AG09309 (cell line): ENCODE measurements at places on chromosomes 16 and 17.

GRCh38 chr17:58088624-58089023, 5.4 kb downstream of the DYNLL2 start:
- DNase-seq: no peak

GRCh38 chr17:36728030-36728991, 126.9 kb downstream of the MRM1 start:
- no peak for DNase-seq

GRCh38 chr17:16428098-16428882, 12.9 kb downstream of the TRPV2 start:
- no peak for DNase-seq

DNA sequence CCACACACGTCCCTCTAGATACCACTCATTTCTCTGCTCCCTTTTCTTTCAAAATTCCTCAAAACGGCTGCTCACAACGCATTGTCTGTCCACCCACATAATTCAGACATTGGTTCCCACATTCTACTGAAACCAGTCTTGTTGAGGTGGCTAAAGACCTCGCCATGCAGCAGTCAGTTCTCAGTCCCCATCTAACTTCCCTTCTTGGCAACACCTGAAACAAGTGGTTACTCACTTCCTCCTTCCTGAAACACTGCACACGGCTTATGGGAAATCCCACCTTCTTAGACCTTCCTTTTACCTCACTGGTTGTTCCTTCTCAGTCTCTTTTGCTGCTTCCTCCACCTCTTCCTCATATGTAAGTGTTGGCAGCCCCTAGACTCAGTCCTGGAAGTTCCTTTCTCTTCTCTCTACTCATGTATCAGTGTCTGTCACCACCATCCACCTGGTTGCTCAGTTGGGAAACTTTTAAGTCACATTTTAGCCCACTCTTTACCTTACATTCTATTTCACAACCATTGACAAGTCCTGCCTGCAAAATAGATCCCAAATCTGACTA, 277.1 kb downstream of the CEP112 start:
- no peak for DNase-seq

- no peak for DNase-seq
Measured at GRCh38 chr16:1012722-1013592, 31.4 kb downstream of the SOX8 start.

DNA sequence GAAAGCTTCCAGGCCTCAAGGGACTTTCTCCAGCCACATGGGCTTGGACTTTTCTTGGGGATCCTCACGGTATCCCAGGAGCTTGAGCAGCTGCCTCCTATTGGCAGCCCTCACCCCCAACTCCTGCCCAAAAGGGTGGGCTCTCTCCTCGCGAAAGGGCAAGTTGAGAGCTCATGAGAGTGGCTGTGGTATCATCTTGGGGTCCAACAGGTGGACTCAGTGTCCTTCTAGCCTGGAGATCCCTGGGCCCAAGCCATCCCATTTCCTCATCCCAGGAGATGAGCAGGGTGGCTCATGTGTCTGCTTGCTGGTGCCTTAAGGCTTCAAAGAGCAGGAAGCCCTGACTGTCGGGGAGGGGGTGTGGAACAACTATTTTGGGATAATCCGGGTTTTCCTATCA, 17.7 kb downstream of the TBX4 start:
- no peak for DNase-seq

DNA sequence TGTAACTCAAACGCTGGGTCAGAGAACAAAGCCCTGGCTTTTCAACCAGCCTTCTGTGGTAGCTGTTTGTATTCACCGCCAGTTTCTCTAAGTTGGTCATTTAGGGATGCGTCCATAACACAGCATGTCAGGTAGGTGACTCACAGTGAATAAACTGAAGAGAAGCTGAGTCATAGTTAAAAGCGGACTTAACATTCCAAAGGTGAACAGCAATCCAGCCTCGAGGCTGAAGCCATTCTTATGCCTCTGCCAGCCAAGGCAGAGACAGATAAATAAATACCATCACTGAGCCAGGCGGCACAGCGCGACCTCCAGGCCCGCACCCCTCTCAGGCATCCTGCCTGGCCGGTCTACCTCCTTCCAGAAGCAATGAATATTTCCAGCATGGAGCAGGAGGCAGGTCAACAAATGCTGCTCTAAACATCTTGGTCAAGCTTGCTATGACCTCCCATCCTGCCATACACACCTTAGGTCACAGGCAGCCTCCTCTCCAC, 12.4 kb upstream of the CACNG4 start:
- peak; percentile 75 for DNase-seq

- no peak for DNase-seq
Measured at GRCh38 chr16:88703486-88704309, 2.5 kb downstream of the RNF166 start.

GRCh38 chr16:66906916-66907836, 11.5 kb downstream of the CDH16 start:
- no peak for DNase-seq

- no peak for DNase-seq
Measured at GRCh38 chr17:82199496-82199895, 13.1 kb downstream of the CCDC57 start.

DNA sequence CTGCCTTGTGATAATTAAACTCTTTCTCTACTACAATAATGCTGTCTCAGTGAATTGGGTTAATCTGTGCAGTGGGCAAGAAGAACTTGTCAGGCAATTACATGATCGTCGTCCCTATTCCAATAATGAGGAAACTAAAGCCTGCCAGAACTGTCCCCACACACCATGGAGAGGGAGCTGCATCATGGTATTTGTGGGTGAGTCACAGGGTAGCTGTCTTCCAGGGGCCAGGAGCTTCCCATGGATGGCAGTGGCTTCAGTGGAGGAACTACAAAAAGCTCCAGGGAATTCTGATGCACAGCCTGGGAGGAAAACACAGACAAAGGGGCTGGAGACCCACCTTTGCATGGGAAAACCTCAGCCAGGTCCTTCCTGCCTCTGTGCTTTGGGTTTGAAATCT, 83.3 kb upstream of the C16orf82 start:
- no peak for DNase-seq

DNA sequence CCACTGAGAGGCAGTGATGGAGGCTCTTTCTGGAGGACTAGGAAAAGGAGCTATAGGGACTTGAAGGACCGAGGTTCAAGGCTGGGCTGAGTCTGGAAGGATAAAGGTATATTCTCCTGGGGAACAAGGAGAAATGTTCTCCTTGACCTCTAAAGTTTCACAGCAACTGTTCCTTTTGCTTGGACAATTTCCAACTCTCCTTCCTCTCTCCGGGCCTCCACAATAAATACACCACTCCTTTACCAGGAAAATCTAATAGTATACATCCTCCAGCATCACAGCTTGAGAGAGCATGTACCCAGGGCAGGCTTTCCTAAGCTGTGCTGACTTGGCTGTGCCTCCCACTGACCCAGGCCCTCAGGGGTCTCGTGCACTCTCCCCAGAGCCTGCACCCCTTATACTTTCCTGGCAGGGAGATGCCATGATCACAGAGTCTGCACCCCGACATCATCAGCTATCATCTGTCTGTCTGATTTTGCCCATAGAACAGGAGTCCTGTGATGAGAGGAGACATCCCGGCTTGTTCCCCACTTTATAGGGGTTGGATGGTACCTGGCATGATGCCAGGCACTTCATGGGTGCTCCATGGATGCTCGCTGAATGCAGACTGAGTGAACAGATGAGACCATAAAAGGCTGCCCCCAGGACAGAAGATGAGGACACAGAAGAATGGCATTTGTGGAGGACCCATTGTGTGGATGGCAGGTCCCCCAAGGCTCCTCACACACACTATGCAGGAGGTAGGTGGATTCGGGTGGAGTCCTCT, 582.6 kb upstream of the CDH5 start:
- no peak for DNase-seq

DNA sequence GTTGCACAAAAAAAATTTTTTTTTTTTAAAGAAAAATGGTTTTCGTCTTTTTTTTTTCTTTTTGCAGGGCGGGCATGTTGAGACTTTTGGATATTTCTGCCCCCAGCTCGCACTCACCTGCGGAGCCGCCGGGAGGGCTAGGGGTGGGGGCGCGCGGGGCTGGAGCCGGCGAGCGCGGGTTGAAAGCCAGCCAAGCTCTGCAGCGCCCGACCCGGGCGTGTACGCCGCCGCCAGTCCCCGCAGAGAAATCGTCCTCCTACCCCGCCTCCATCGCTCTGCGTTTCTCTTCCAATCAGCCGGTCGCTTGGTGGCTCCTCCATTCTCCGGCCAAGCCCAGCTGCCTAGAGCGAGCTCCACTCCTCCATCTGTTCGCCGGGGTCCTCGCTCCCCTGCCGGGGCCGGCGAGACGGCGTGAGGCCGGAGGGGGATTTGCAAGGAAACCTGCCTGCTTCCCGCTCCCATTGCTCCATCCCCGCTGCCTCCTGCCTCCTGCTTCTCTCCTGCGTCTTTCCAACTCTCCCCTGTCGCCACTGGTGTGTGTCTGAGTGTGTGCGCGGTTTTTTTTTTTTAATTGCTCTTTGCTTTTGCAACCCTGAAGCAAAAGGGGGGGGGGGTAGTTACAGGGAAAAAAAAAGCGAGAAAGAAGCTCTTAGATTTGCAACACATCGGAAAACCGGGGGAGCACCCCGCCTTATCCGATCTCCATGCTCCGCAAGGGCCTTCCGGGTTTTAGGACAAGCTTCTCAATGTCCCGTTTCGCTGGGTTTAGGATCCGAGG, 1.8 kb upstream of the UBTF start:
- DNase-seq: no peak

DNA sequence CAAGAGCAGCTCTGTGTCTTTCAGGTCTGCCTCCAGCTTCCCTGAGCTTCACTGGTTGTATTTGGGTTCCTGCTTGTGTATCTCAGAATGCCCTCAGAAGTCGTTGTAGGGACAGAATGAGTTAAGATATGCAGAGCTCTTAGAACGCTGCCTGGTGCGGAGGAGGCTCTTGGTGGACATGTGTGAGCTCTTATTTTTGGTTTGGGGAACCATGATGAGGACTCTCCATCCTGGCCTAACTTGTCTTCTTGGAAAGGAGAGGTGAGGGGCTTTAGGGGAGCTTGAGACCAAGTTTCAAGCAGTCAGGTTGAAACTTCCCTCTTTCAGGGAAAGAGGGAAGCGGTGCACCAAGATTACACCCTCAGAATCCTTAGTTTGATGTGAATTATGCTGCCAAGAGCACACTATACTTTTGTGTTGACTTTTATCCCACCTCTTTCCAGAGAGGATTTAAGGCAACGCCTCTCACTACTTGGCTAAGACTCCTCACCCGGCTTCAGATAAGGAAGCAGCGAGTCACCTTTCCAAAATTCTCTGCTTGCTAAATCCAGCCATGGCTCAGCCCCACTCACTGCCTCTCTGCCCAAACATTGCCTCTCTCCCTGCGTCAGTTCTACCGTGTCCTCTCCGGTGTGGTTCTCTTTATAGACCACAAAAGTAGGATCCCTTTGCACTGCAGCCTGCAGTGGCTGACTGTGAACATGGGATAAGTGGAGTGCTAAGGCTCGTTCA, 12.7 kb downstream of the CDK5RAP3 start:
- DNase-seq: no peak

DNA sequence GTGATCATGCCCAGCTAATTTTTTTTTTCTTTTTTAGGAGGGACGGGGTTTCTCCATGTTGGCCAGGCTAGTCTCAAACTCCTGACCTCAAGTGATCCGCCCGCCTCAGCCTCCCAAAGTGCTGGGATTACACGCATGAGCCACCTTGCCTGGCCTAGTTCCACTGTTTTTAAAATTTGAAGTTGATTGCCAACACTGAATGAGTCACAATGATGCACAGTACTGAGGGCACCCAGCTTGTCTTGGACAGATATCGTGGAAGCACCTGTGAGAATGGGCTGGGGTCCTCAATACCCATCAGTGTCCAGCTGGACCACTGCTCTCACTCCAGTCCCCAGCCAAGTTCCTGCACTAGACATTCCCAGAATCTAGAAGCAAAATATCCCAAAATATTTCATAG, 2.5 kb downstream of the KNOP1 start:
- no peak for DNase-seq

GRCh38 chr17:42535155-42536047, 640 bp upstream of the NAGLU start:
- DNase-seq: no peak

GRCh38 chr16:12703935-12704334, 99.8 kb downstream of the CPPED1 start:
- no peak for DNase-seq

- DNase-seq: no peak
Measured at GRCh38 chr17:50877838-50878237, 11.7 kb upstream of the TOB1 start.

DNA sequence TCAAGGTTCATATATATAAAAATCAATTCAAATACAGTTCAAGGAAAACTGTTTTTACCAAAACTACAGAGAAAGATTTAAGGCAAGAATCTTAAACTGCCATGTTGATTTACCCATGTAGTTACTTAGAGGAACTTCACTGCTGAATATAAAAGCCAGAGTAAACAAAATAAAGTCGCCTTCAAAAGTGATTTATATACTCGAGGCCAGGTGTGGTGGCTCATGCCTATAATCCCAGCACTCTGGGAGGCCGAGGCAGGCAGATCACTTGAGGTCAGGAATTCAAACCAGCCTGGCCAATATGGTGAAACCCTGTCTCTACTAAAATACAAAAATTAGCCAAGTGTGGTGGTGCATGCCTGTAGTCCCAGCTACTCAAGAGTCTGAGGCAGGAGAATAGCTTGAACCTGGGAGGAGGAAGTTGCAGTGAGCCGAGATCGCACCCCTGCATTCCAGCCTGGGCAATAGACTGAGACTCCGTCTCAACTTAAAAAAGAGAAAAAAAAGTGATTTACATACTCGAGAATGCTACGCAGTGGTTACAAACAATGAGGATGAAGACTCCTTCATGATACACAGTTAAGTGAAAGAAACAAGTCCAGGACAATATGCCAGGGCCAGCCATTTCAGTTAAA, 54.1 kb upstream of the CNEP1R1 start:
- no peak for DNase-seq

GRCh38 chr17:80946449-80946848, 45.2 kb upstream of the CHMP6 start:
- DNase-seq: no peak

DNA sequence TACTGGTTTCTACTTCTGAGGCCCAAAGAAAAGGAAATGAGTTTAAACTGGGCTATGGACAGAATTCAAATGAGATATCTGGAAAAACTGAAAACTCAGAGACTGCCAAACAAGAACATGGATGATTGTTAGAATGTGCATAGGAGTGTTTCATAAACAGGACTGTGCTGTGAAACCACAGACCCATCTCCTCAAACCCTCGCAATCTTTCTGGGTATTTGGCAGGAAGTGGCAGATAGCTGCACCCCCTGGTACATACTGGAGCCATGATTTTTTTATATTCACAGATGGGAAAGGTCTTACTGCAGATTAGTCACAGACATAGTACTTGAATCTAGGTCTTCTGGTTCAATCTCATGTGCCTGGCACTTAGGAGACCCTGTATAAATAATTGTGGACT, 145.0 kb downstream of the CCDC182 start:
- no peak for DNase-seq

DNA sequence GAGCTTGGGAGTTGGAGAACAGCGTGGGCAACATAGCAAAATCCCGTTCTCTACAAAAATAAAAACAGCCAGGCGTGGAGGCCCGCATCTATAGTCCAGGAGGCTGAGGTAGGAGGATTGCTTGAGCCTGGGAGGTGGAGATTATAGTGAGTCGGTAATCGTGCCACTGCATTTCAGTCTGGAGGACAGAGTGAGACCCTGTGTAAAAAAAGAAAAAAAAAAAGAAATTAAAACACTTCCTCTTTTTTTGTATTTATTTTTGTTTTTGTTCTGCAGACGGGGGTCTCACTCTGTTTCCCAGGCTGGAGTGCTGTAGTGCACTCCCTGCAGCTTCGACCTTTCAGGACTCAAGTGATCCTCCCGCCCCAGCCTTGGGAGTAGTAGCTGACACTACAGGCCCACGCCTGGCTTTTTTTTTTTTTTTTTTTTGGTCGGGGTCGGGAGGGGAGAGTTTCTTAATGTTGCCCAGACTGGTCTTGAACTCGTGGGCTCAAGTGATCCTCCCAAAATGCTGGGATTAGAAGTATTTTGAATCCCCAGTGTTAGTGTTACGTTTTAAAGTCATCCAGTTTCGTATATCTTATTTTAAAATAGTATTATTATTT, 1.5 kb downstream of the IST1 start:
- no peak for DNase-seq
